ENCODE measurements at places on chromosomes 12 and 14.
A peak's percentile ranks its signal among the peaks of the same experiment; 100 is the strongest.

DNA sequence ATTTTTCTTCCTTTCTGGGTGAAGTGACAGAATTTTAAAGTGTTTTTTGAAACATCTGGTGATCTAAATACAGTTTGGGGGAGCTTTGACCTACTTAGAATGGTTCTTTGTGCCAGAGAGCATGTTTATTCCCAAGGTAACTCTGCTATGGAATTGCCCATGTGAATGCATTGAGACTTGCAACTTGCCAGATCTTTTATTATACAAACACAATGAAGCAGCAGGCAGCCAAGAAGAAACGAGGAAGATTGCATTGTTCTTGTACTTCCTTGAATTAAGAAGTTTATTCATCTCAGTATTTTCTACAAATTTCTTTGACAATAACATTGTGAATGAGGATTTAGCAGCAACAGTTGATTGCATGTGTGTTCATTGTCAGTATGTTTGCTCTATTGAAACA, 55.5 kb downstream of the FGD4 start:
- no peak for DNase-seq

DNA sequence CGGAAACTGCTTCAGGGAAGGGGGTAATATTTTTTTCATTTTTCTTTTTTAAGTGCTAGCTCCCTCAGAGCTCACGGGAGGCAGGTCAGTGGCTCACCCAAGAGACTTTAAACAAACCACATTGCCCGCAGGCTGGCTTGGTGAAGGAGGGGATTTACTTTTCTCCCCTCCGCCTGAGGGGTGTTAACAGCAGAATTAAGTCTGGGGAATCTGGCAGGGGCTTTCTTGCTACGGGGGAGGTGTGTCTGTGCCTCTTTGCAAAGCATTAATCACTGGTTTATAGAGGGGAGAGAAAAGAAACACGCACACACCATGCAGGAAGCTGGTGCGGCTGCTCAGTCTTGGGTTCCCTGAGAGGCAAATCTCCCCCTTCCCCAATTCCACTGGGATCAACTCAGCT, 26.2 kb upstream of the TBX3 start:
- no peak for DNase-seq

DNA sequence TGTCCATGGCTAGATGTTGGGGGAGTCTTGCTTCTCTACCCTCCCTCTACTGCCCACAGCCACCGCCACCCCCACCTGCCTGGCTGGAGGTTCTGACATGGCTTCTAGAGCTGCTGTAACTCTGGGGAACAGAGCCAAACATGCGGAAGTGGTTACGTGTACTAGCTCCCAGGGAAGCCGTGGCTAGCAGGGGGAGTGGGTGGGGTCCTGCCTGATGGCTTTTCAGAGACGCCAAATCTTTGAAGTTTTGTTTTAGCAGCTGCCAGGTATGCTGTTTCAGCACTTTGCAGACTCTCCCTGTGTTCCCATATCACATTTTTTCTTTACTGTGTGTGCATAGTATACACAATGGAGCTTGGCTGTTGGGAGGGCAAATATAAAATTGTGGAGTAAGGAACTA, 150.3 kb downstream of the TGFB3 start:
- peak; percentile 95 for DNase-seq

GRCh38 chr12:128052777-128053176, 214.2 kb upstream of the TMEM132C start:
- no peak for DNase-seq

GRCh38 chr12:128702371-128702770, 121.4 kb downstream of the SLC15A4 start:
- DNase-seq, result no peak

GRCh38 chr14:51018521-51018920, 74.2 kb upstream of the PYGL start:
- peak; percentile 59 for DNase-seq

GRCh38 chr14:105473033-105473676, 1.5 kb upstream of the CRIP2 start:
- DNase-seq, result no peak

GRCh38 chr12:108939594-108939993, 59.7 kb downstream of the DAO start:
- DNase-seq, result peak; percentile 11

DNA sequence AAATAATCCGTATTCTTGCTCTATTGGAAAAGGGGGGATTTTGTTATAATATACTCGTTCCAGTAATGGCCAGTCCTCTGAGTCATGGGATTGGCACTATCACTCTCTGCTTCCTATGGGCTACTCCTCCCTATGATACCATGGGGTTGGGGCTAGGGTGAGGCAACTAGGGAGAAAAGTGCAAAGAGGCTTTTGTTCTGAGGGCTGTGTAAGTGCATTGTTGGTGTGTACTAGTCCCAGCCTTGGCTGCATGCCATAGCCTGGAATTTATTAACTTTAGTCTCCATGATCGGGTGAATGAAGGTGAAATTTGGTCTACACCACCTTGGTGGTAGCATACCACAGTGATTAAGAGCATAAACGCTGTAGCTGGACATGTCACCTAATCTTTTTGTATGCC, 247.6 kb downstream of the RPAP3 start:
- no peak for DNase-seq

- no peak for DNase-seq
These were observed 151.1 kb downstream of the RBM19 start for GRCh38 chr12:113815031-113815430.

DNA sequence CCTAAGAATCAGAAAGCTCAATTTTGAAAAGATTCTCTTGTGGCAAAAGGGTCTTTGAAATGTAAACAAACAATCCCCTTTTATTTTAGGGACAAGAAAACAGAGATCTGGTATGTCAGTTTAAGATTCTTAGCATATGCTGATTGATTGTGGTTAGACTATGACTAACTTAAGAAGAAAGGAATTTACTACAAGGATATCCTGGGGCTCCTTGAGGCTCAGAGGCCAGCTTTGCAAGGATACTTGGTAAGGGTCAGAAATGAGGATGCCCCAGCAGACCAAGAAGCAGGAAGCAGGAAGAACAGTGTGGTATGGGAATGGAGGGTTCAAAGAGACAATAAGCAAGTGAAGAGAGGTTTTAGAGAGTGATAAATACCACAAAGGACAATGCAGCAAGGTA, 474.6 kb downstream of the ETNK1 start:
- DNase-seq, result peak; percentile 23

GRCh38 chr12:95182868-95183415, 34.3 kb downstream of the FGD6 start:
- peak; percentile 73 for DNase-seq

DNA sequence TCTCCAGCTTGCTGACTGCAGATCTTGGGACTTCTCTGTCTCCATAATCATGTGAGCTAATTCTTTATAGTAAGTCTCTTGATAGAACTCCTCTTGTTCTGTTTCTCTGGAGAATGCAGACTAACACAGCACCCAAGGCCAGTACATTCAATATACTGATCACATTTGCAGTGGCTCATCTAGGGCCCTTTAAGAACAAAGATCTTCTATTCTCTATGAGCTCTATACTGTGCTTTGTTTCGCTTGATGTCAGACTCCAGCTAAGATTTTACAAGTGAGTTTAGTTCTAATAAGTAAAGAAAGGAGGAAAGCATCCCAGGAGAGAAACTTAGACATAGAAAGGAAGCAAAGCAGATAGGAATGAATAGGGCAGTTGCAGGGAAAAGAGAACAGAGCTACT, 69.3 kb upstream of the TMPO start:
- no peak for DNase-seq

DNA sequence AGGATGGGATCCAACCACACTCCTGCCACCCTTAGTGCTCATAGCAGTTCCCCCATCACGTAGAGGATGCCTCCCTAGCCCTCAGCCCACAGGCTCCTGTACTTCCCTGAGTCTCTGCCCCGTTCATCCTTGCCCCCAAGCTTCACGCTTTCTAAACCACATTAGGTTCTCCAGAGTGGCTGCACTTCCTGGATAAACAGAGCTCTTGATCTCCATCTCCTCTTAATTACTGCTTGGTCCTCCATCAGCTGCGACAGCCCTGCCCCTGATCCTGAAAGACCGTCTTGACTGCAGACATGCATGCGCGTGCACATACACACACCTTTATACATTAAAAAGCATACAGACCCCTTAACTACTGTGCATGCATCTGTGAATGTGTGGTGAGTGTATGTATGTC, 530.0 kb downstream of the BCL11B start:
- no peak for DNase-seq

DNA sequence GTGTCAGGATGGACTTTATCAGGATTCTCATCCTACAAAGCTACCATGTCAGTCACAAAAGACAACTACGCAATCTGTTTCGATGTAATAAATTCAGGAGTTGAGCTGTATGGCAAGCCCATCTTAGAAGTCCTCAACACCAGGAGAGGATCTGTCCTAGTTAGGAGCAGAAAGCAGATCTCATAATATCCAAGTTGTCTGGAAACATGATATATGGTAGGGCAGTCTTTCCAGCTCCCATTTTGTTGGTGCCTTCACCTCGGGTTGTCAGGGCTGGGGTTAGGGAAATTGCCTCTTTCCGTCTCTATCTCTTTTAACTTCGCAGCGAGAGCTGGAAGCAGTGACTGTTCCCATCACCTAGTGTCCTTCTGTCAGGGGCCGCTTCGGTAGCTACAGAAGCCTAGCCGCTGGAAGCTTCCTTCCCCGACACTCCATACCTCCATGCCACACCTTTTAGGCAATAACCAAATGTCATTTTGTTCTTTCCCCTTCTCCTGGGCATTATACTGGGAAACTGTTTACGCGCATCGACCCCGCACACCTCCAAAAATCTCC, 1.4 kb downstream of the NIN start:
- DNase-seq, result no peak

- no peak for DNase-seq
These were observed 147.9 kb downstream of the PPM1H start for GRCh38 chr12:62787023-62787422.

DNA sequence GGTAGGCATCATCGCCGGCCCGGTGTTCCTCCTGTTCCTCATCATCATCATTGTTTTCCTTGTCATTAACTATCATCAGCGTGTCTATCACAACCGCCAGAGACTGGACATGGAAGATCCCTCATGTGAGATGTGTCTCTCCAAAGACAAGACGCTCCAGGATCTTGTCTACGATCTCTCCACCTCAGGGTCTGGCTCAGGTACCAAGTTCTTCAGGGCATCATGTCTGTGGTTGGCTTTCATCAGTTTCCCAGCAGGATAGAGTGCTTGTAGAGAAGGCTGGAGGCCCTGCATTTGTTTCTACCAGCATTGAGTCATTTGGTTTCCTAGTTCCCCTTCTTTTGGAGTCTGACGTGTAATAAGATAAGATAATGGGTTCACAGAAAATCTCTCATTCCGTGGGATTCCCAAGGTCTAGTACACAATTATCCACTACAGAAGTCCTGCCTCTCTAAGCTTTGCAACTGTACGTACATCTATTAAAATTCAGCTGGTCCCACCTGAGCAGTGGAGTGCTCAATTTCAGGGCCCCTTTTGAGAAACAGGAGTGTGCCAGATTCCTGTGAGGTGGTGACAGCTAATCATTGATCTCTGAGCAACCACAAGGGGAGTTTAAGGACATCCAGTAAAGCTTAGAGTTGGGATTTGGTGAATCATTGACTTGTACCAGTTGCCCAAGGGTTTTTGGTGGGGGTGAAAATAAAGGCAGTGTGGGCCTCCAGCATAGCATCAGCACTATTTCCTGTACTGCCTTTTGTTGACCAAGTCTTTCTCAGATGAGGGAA, 25.1 kb downstream of the ACVR1B start:
- DNase-seq, result peak; percentile 89

DNA sequence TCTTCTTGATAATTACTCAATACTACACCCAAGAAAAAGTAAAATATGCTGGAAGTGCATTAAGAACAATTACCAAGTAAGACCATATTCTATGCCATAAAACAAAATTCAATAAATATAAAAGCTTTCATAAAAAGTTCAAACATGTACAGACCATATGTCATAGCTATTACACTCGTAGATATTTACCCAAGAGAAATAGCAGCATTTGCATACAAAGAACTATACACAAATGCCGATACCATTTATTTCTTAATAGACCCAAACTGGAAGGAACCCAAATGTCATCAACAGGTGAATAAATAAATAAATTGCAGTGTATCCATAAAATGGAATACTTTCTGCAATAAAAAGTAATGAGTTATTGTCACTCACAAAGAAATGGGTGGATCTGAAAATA, 78.3 kb upstream of the SLC16A7 start:
- no peak for DNase-seq

GRCh38 chr12:5010151-5010550, 33.5 kb upstream of the KCNA5 start:
- DNase-seq, result no peak

DNA sequence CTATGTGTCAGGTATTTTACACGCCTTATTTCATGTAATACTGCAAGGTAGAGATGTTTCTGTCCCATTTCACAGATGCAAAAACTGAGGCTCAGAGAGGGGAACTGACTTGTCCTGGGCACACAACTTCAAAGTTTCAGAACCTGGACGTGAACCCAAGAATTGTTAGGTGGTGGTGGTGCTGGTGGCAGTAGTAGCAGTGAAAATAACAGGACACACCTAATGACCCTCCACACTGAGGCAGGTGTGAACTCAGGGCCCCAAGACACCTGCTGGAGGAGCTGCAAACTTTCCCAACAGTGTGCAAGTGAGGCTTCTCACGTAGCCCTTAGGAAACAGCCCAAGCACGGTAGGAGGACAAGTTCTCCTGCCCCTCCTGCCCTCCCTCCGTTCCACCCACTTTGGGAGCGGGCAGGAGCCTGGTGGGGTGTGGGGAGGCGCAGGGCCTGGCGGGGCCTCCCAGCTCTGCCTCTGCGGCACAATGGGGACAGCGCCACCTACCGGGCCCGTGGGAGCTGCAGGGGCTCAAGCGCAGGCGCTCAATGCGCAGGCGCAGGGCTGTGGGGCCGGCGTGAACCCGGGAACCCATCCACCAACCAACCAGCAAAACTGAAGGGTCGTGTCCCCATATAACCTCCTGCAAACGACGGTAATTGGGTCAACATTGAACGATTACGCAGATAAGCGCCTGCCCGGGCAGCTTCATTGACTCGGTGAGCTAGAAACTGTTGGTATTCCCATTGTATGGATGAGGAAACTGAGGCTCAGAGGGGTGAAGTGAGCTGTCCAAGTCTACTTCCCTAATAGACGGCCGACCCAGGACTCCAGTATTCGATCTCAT, 12.0 kb upstream of the TRPV4 start:
- DNase-seq, result peak; percentile 66

DNA sequence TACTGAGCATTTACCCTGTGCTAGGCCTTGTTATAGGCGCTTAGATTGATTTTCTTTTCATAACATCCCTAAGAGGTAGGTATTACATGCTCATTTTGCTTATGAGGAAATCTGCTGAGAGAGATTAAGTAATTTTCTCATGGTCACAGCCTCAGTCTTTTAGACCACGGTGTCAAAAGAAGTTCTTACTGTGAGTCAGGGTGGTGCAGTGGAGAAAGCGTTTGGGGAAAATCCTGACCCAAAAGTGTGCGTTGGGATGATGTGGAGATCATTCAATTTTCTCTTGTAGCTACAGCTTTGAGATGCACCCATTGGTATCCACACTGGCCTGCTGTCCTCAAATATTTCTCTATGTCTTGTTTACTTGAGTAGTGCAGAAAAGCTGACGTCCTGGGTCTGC, 8.2 kb downstream of the ANG start:
- no peak for DNase-seq

GRCh38 chr12:48765753-48766162, 23.1 kb downstream of the ADCY6 start:
- DNase-seq, result peak; percentile 54

DNA sequence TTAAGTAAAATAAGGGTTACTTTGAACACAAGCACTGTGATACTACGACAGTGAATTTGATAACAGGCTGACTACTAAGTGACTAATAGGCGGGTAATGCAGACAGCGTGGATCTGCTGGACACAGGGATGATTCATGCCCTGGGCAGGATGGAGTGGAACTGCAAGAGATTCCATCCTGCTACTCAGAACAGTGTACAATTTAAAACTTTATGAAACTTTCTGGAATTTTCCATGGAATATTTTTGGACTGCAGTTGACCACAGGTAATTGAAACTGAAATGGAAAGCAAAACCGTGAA, 46.0 kb downstream of the YEATS4 start:
- DNase-seq, result peak; percentile 95
